H4 (cell line): ENCODE measurements at places on chromosomes 5 and 9. TPM values are rescaled to one million over a fixed set of nuclear protein-coding genes. Genes with fewer than 3 reads are reported as not detected.

Gene LCN1
- total RNA-seq = not detected in 2 replicates

Gene ZNF618
- total RNA-seq = 4.8 and 4.9 TPM in 2 replicates

Gene CSNK1A1
- total RNA-seq = 222 and 250 TPM in 2 replicates

Gene LMX1B
- 0.15 and 0.64 TPM in 2 replicates for total RNA-seq

Gene RLN2
- total RNA-seq = not detected in 2 replicates

Gene SLC6A19
- not detected in 2 replicates for total RNA-seq

Gene NPR3
- total RNA-seq = 0.10 and 0.27 TPM in 2 replicates

Gene COL23A1
- 0.08 TPM in 1 of 2 replicates, not detected in the other for total RNA-seq

Gene PKD2L2
- total RNA-seq = not detected in 2 replicates

Gene SGTB
- total RNA-seq = 3.9 and 6.1 TPM in 2 replicates

Gene ZNF462
- total RNA-seq = 6.5 and 8.2 TPM in 2 replicates

Gene MYMK
- not detected in 2 replicates for total RNA-seq

Gene TEX48
- not detected in 2 replicates for total RNA-seq

Gene ENHO
- total RNA-seq = 1.9 and 2.3 TPM in 2 replicates

Gene MLANA
- total RNA-seq = not detected in 2 replicates

Gene RASGEF1C
- total RNA-seq = 0.39 TPM in 1 of 2 replicates, not detected in the other

Gene ACOT12
- total RNA-seq = not detected in 2 replicates

Gene GNE
- 28.3 and 29.8 TPM in 2 replicates for total RNA-seq

Gene ANKHD1
- total RNA-seq = 29.7 and 35.5 TPM in 2 replicates

Gene IFNB1
- not detected in 2 replicates for total RNA-seq

Gene ABO
- total RNA-seq = not detected in 2 replicates

Gene FBLL1
- 0.55 TPM in 1 of 2 replicates, not detected in the other for total RNA-seq

Gene FOXE1
- total RNA-seq = not detected in 2 replicates

Gene SLC2A6
- 4.0 and 5.1 TPM in 2 replicates for total RNA-seq

Gene PHF24
- not detected in 2 replicates for total RNA-seq

Gene ARHGEF28
- total RNA-seq = 1.7 and 3.1 TPM in 2 replicates

Gene FOXD4L6
- 0.14 TPM in 1 of 2 replicates, not detected in the other for total RNA-seq

Gene CXCL14
- 1.4 and 1.7 TPM in 2 replicates for total RNA-seq

Gene FAM153A
- total RNA-seq = 0.02 TPM in 1 of 2 replicates, not detected in the other

Gene UNC13B
- 7.4 and 7.8 TPM in 2 replicates for total RNA-seq

Gene LCN15
- not detected in 2 replicates for total RNA-seq

Gene DIPK1B
- 3.8 and 6.1 TPM in 2 replicates for total RNA-seq

Gene PRDM9
- 0.02 TPM in 1 of 2 replicates, not detected in the other for total RNA-seq

Gene GPX3
- total RNA-seq = 338 and 380 TPM in 2 replicates

Gene PDE6A
- total RNA-seq = 0.02 TPM in 1 of 2 replicates, not detected in the other

Gene PCA3
- not detected in 2 replicates for total RNA-seq

Gene ITK
- 0.02 TPM in 1 of 2 replicates, not detected in the other for total RNA-seq

Gene S1PR3
- 34.8 and 44.8 TPM in 2 replicates for total RNA-seq

Gene PPIC
- 78.4 and 84.2 TPM in 2 replicates for total RNA-seq

Gene IL17B
- total RNA-seq = 0.31 TPM in 1 of 2 replicates, not detected in the other

Gene GABRA1
- total RNA-seq = 0.62 and 2.4 TPM in 2 replicates

Gene HAUS6
- 16.5 and 17.3 TPM in 2 replicates for total RNA-seq

Gene HMGCS1
- total RNA-seq = 54.3 and 57.0 TPM in 2 replicates

Gene TRPM6
- total RNA-seq = 0.12 and 0.29 TPM in 2 replicates

Gene CCDC192
- total RNA-seq = not detected in 2 replicates

Gene SPATA31D4
- total RNA-seq = not detected in 2 replicates

Gene MRRF
- total RNA-seq = 74.0 and 77.7 TPM in 2 replicates

Gene RAB3C
- total RNA-seq = not detected in 2 replicates
